ENCODE measurements at places on chromosomes 3 and 15. TPM values are rescaled to one million over a fixed set of nuclear protein-coding genes. Genes with fewer than 3 reads are reported as not detected.

DNA sequence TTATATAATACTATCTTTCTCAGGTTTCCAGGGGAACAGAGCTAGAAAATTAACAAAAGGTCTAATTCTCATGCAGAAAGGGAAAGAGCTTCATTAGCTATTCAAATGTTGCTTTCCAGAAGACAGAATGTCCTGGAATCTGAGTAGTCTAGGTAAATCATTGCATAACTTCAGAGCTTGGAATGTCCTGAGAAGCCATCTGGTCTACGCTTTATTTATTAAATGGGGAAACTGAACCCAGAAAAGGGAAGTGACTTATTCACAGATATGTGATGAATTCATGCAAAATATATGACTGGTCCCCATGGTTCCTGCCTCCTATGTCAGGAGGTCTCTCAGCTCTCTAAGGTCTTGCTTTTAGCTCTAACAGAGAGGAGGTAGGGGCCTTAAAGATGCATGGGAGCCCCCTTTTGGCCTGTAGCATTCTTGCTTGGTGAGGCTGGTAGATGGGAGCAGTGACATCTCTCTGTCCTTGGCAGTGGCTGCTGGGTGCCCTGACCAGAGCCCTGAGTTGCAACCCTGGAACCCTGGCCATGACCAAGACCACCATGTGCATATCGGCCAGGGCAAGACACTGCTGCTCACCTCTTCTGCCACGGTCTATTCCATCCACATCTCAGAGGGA lies 99.2 kb downstream of the CEMIP start:
- H3K4me3 ChIP-seq: no peak overlapping the region
- no peak for DNase-seq
- peaks cover 1% of the 10 kb centered on the region for H3K4me1 ChIP-seq
- no peaks in the 10 kb centered on the region for H3K27me3 ChIP-seq
- no peak overlapping the region for H3K27ac ChIP-seq

GRCh38 chr3:131989318-131989717 lies 45.5 kb downstream of the CPNE4 start:
- no peak overlapping the region for H3K4me3 ChIP-seq
- H3K36me3 ChIP-seq: no peaks in the 10 kb centered on the region
- H3K4me1 ChIP-seq: no peaks in the 10 kb centered on the region

TM4SF4 gene
- total RNA-seq: 4.6 TPM

DNA sequence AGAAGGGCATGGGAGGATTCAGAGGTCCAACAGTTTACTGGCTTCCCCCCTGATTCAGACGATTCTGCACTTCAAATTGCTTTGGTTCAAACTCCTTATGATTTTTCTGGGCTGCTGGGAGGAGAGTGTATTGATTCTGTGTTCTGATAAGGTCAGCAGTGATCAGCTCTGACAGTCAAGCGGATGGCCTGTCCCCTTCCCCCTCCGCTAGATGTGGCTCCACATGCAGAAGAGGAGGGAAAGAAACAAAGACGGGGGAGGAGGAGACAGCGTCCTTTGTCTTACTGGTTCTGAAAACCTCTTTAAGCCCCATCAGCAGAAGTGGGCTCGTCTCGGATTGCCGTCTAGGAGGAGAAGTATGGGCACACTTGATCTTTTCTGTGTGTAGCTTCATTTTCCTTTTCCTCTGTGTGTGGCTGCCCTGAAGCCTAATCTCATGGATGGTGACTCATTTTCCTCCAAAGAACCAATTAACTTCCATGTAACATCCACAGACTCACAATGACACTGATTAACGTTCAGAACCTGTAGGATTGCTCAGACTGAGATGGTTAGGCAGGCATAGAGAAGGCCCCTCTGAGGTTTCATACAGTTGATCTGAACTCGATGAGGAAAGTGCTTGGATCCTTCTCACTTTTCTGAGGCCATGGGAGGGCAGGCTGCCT lies 162.4 kb upstream of the PPP2R3A start:
- no peaks in the 10 kb centered on the region for H3K36me3 ChIP-seq
- H3K27ac ChIP-seq: no peak overlapping the region
- no peaks in the 10 kb centered on the region for H3K4me1 ChIP-seq
- H3K27me3 ChIP-seq: no peaks in the 10 kb centered on the region

ASB14 gene
- not detected for total RNA-seq

DNA sequence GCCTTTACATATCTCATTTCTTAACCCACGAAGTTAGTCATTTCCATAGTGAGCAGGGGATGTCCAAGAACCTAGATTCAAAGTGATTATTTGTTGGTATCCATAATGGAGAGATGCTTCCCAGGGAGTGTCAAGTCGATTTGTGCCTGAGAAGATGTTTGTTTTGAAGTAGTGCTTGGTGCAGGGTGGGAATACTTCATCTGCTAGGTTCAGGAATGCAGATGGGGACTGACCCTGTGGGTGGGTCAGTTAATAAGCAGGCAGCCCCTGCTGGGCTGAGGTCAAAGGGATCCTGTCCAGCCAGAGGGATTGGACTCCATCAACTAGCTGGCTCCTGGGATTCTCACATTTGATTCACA lies 44.1 kb upstream of the VILL start:
- peaks cover 38% of the 10 kb centered on the region for H3K4me1 ChIP-seq
- H3K27me3 ChIP-seq: no peaks in the 10 kb centered on the region
- no peak for DNase-seq
- no peaks in the 10 kb centered on the region for H3K36me3 ChIP-seq
- H3K27ac ChIP-seq: no peak overlapping the region

- H3K36me3 ChIP-seq: no peaks in the 10 kb centered on the region
- H3K27me3 ChIP-seq: no peaks in the 10 kb centered on the region
- no peak overlapping the region for H3K27ac ChIP-seq
- peaks cover 9% of the 10 kb centered on the region for H3K4me1 ChIP-seq
Observed at GRCh38 chr3:9087831-9088413, 124.7 kb upstream of the RAD18 start.

DNA sequence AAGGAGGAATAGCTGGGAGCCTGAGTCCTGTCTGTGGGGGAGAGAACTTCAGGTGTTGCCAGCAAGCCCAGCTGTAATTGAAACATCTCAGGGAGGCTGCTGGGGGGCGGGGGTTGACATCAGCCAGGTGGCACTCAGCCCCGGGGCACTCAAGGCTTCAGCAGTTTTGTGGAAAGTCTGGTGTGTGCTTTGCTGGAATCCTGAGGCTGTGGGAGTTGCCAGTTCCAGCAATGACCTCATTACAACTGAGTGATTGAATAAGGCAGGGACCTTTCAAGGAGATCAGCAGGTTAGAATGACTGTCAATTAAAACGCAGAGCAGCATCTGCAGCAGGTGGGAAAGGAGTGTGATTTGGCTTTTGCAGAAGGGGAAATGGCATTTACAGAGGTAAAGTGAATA lies 75.7 kb downstream of the FAM43A start:
- H3K27ac ChIP-seq: no peak overlapping the region
- no peaks in the 10 kb centered on the region for H3K27me3 ChIP-seq
- no peaks in the 10 kb centered on the region for H3K36me3 ChIP-seq
- peaks cover 8% of the 10 kb centered on the region for H3K4me1 ChIP-seq
- no peak overlapping the region for H3K4me3 ChIP-seq

GRCh38 chr3:73094951-73095350 lies 33.5 kb downstream of the EBLN2 start:
- no peaks in the 10 kb centered on the region for H3K4me1 ChIP-seq
- no peaks in the 10 kb centered on the region for H3K36me3 ChIP-seq
- H3K27me3 ChIP-seq: no peaks in the 10 kb centered on the region
- H3K27ac ChIP-seq: no peak overlapping the region
- H3K4me3 ChIP-seq: no peak overlapping the region
- no peak for DNase-seq
